ENCODE measurements at places on chromosomes 2 and 18.

DNA sequence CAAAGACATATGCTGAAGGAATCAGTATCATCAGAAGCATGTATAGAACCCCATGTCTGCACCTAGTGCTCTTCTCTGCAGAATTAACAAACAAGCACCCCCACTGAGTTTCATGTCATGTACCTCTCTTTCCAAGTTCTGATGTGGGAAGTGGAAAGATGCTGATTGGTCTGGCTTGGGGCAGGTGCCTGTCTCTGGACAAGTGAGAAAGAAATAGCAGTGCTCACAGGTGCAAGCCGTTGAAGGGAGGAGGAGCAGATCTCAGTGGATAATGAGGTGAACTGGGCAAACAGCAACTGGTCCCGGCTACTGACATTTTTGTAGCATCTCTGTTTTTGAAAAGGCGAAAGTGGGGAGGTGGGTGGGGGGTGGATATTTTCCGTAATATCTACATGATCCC lies 17.5 kb upstream of the ACVR1 start:
- DNase-seq = no peak

DNA sequence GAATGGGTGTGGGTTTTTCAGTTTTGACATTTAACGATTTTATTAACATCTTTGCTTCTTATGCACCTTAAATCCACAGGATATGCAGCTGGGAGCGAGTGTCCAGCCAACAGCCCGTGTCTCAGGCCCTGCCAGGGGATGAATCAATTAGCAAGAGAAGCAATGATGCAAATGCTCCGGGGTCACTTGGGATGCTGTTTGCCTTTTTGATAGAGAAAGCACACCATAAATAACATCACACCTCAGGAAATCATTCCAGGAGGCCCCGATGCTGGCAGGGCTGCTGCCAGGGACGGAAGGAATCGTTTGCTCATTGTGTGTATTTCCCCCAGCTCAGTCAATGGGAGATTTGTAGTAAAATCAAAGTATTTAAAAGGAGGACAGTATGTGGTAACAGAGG lies 394.0 kb upstream of the HNRNPA3 start:
- no peak for DNase-seq

- peak; percentile 75 for DNase-seq
Observed at GRCh38 chr2:109703077-109703476, 88.9 kb downstream of the SOWAHC start.

DNA sequence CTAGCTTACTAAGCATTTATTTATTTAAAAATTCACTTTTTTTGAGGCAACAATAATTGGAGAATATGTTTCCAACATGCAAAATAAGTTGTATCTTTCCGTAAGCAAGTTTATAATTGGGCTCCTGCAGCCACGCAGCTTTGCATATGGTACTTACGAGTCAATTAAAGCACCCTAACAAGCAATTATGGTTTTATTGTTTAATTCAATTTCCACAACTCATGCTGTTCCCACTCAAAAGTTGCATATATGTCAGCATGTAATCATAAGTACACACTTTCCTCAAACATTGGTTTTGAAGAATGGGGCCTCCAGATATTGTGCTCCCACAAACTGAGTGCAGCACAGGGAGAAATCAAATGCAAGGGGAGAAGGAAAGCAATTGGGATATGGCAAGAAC lies 585.1 kb upstream of the HNMT start:
- DNase-seq = no peak

- peak; percentile 71 for DNase-seq
Observed at GRCh38 chr2:215749092-215749957, 264.0 kb downstream of the MREG start.

GRCh38 chr2:55986700-55987440 lies 63.3 kb upstream of the EFEMP1 start:
- no peak for DNase-seq

GRCh38 chr2:151664520-151664919 lies 69.8 kb downstream of the NEB start:
- no peak for DNase-seq

All from foreskin fibroblast (primary cell).